Thymus (tissue), 14 donors: ENCODE measurements at places on chromosomes 6 and 20. TPM values are rescaled to one million over a fixed set of nuclear protein-coding genes. Genes with fewer than 3 reads are reported as not detected.

DNA sequence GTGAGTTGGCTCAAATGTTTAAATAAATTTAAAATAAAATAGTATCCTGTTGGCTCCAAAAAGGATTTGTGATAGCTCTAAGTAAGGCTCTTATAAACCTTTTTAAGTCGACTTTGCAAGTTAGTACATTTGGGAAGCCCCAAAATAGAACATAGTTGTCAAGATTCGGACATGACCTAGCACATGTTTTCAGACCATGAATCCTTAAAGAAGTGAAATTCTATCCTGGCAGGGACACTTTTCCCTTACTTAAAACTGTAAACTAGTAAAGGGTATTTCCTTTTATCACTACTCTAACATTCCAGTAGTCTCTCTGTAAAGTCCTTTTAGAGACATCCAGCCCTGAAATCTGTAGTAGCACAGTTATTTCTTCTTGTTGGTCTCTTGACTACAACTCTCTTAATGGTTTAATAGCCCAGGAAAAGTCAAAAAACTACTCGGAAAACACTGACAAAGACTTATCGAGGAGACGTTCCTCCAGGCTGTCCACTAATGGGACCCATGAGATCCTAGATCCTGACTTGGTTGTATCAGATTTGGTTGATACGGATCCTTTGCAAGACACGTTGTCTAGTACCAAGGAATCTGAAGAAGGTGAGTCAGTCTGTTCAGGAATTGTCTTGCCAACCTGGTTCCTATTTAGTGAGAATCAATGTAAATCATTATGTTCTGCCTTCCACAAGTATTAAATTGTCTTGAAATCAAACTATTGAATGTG is 83.6 kb downstream of the SCAND1 start:
- DNase-seq: no peak

GRCh38 chr6:2266841-2267240 is 21.4 kb upstream of the GMDS start:
- DNase-seq: no peak

Gene MEP1A
- 0.14 TPM for total RNA-seq

DNA sequence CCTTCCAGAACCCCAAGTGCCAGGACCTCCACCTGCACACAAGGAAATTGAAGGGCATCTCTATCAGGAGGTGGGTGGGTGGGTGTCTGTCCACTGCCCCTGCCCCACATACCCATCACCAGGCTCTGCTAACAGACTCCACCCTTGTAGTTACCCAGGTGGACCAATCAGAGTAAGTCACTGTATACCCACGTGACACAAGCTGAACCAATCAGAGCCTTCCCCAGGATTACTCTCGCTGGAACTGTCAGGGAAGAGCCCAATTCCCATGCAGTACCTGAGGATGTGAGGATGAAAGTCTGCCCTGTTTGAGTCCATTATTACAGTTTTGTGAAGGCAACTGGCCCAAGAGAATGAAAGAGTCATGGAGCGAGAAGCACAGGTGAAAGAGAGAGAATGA is 4.2 kb downstream of the OCSTAMP start:
- DNase-seq: no peak

- no peak for DNase-seq
Observed at GRCh38 chr6:152004036-152004566, 196.6 kb downstream of the ESR1 start.

- DNase-seq: no peak
Observed at GRCh38 chr20:48599106-48599747, 228.6 kb downstream of the PREX1 start.

Gene TFAP2D
- total RNA-seq: not detected

DNA sequence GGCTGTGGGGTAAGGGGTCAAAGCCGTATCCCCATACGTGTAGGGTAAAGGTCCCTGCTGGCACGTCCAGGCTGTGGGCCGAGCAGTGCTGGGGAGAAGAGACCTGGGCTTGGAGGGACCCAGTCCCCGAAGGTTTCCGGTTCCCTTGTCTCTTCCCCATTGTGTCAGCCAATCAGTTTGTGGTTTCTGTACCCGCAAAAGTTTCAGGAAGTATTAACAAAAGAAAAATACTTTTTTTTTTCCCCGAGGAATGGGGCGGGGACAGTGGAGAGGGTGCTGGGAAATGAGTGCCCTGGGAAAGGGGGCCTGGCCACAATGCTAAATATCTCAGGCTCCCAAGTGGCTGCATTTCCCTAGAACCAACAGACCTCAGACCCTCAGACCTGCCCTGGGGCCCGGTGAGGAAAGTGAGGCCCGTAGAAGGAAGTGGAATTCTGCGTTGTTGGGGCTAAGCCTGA is 15.2 kb upstream of the AMD1 start:
- no peak for DNase-seq

Gene ENPP5
- total RNA-seq: 4.9 TPM

Gene FBXO9
- total RNA-seq: 37.5 TPM

Gene OTOR
- total RNA-seq: 0.19 TPM

Gene GTSF1L
- 0.14 TPM for total RNA-seq

DNA sequence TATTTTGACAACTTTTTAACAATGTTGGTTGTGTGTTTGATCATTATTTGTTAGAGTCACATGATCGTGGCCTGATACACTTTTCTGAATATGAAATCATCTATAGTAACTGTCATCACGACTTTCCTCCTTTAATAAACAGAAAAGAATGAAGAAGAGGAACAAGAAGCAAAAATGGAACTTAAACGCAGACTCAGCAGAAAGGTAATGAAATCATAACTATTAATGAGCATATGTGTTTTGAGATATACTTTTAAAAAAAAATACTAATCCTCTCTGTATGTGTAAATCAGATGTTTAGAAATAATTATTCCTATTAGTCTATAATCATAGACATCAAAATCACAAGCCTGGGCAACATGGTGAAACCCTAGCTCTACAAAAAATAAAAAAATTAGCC is 60.1 kb upstream of the LTV1 start:
- DNase-seq: no peak

GRCh38 chr20:38060536-38060935 is 27.0 kb downstream of the RPRD1B start:
- DNase-seq: no peak

GRCh38 chr20:19539191-19539590 is 218.9 kb upstream of the RIN2 start:
- no peak for DNase-seq

- DNase-seq: no peak
Observed at GRCh38 chr6:20309186-20309585, 92.5 kb upstream of the E2F3 start.

DNA sequence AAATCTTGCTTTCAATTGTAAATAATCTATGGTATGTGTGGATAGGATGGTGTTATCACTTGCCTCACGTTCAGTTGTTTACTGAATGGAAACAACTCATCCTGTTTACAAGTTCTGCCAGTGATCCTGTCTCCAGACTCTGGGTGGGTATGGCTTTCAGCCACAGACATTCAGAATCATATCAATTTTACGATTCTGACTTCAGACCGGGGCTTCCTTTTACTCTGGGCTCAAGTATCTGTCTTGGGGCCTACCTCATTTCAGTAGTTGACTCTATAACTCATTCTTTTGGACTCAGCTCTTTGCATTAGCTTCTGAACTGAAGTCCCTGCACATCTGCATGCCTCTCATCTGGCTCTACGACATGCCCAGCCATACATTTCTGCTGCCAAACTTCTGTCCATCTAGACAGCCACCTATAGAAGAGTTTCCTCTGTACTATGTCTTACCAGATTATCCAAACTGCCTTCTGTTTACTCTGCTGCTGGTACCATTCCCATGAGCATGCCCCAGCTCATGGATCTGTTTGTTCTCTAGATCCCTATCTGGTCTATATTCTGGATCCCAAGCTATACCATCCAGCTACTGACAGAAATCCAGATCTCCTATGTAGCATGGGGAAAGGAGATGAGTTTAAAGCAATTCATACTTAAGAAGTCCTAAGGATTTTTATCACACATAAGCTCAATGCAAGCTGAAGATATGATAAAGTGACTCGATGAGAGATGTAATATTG is 34.3 kb downstream of the FYN start:
- DNase-seq: no peak
